ENCODE measurements at places on chromosomes 1 and 21. TPM values are rescaled to one million over a fixed set of nuclear protein-coding genes. Genes with fewer than 3 reads are reported as not detected.

DNA sequence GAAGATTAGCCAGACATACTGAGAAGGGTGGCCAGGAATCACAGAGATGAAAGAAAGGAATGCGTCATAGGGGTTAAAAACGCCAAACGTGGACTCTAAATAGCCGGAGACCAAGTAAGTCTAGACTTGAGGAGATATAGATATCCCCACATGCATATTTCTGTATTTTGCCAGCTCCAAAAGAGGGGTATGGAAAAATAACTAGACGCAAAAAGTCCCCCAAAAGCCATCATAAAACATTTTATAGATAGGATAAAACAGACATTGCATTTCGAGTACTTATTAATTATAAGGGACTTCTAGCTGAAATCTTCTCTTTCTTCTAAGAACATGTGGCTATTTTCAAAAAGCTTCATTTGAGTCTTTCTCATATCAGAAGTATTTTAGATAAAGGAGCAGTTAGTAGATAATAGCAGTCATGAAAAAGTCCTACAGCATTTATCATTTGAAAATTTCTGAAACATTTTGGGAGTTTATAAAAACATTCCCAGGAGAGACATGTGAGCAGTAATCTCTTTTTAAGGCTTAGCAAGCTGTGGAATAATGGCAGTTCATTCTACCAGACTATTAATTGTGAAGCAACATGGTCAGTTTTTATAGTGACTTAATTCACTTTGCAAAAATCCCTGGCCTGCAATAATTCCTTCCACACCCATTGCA is 6.1 kb downstream of the KIF26B start:
- DNase-seq = no peak

DNA sequence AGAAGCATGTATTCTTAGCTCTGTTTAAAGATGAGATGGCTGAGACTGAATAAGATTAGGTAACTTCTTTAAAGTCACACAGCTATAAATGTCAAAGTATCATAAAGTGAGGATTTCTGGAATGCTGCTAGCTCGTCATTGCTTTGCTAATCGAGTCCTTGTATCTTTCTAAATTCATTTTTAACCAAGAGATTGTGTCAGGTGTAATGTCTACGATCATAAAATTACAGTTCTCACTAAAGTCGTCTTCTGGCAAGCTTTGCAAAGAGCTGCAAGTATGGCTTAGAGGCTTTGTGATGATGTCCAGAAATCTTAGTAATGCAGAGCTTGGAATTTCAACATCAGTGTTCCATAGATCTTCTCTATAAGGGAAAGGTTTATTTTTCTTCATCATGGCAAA is 569.8 kb downstream of the LMO4 start:
- DNase-seq = no peak

GRCh38 chr21:36218691-36219090 is 62.1 kb downstream of the DOP1B start:
- no peak for DNase-seq

- no peak for DNase-seq
Measured at GRCh38 chr21:41411449-41412089, 14.5 kb upstream of the MX1 start.

DNA sequence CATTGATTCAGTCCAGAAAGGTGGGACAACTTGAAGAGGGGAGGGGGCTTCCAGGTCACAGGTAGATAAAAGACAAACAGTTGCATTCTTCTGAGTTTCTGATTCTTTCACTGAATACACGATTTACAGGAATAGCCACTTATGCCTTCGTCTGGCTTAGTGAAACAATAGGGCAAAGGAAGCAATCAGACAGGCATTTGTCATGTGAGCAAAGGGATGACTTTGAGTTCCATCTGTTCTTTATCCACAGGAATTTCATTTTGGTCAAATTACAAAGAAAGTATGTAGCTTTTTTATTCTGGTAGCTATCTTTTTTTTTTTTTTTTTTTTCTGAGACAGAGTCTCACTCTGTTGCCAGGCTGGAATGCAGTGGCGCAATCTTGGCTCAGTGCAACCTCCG is 202.5 kb downstream of the TTLL7 start:
- DNase-seq = no peak

DNA sequence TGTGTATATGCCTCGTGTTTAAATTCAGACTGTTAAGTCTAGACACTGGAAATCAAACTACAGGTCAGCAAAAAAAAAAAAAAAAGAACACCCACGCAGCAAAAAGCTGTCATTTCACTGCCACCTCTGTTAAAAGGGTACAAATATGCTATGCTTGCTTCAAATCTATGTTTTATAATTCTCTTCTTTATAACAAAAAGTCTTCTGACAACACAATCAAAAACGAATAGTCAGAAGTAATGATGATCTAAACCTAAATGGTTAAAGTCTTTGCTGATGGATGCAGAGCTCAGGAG is 438.9 kb downstream of the SMYD3 start:
- DNase-seq = no peak

- no peak for DNase-seq
Measured at GRCh38 chr1:41476807-41477361, 7.6 kb downstream of the EDN2 start.

- no peak for DNase-seq
Measured at GRCh38 chr1:19814244-19814661, 830 bp downstream of the RNF186 start.

DNA sequence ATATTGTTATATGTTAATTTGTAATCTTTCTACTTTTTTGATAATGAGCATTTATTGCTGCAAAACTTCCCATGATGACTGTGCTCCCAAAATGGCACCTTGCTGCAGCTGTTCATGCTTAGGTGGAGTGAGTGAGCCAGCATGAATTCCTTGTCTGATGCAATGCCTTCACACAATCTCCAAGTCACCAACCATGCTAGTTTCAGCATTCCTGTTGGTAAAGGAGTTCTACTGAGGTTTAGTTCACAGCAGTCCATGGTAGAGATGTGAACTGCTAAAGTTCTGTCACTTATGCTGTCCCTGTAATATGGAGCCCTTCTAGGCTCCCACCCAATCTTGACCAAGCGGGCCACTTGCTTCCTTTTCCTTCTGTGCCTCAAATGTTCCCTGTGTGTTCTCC is 26.2 kb upstream of the PRKACB start:
- peak; percentile 65 for DNase-seq

- DNase-seq = no peak
Measured at GRCh38 chr1:193656841-193657240, 470.4 kb upstream of the B3GALT2 start.

DNA sequence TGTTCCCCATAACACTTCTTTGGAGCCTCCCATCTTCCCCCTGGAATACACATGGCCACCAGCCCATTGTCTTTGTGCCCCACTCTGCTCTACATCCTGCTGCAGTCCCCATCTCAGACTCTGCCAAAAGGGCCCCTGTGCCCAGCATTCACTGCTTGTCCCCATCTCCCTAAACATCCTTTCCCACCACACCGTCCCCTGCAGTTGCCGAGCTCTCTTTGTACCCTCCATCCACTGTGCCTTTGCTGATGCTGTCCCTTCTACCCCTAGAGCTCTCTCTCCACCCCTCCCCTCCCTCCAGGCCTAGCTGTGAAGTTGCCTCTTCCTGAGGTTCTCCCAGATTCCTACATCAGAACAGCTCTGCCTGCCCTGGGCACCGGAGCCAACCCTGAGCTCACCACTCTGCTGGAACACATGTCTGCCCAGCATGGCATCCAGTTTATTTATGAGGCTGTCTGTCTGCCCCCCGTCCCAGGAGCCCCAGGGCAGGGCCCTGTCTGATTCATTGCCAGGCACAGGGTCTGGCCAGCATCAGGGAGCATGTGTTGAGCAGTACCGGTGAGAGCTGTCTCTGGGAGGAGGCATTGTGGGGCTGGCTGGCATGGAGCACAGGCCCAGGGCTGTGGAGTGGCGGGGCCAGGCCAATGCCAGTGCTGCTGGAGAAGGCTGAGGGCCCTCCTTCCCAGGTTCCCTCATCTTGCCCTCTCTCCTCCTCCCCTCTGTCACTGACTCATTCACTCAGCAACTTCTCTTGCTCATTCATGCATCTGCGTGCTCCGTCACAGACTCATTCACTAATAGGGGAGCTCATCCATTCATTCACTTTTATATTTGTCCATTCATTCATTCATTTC is 28.8 kb downstream of the EDN2 start:
- DNase-seq = peak; percentile 22

The AMY1A gene
- not detected for total RNA-seq

The TNFRSF18 gene
- 0.77 TPM for total RNA-seq

The GPR89B gene
- 19.0 TPM for total RNA-seq

The SPRR4 gene
- not detected for total RNA-seq

The MAGOH gene
- total RNA-seq = 35.2 TPM

Measured in fibroblast of lung (primary cell).